Upper lobe of left lung (tissue), 6 donors: ENCODE measurements at places on chromosomes 1 and 21. TPM values are rescaled to one million over a fixed set of nuclear protein-coding genes. Genes with fewer than 3 reads are reported as not detected.

RBBP4 gene
- 150 TPM for total RNA-seq

LORICRIN gene
- not detected for total RNA-seq

CHI3L2 gene
- total RNA-seq = 13.2 TPM

PROK1 gene
- not detected for total RNA-seq

ITGB2 gene
- 370 TPM for total RNA-seq

ERICH3 gene
- 0.23 TPM for total RNA-seq

PTGER3 gene
- 0.98 TPM for total RNA-seq

CATSPERE gene
- total RNA-seq = 0.91 TPM

EXO1 gene
- 2.0 TPM for total RNA-seq

NUCKS1 gene
- total RNA-seq = 182 TPM

GRCh38 chr1:206446688-206447421, 23.4 kb upstream of the IKBKE start:
- no peak overlapping the region for H3K27ac ChIP-seq
- no peak overlapping the region for H3K4me3 ChIP-seq
- H3K4me1 ChIP-seq = no peaks in the 10 kb centered on the region
- H3K27me3 ChIP-seq = no peaks in the 10 kb centered on the region
- no peak for DNase-seq

- H3K27me3 ChIP-seq = no peaks in the 10 kb centered on the region
- H3K4me3 ChIP-seq = no peak overlapping the region
- H3K27ac ChIP-seq = no peak overlapping the region
- H3K36me3 ChIP-seq = no peaks in the 10 kb centered on the region
Observed at GRCh38 chr1:209823143-209824041, 4.4 kb upstream of the UTP25 start.

GRCh38 chr1:228284521-228284920, 76.7 kb downstream of the OBSCN start:
- no peaks in the 10 kb centered on the region for H3K36me3 ChIP-seq
- no peak overlapping the region for H3K4me3 ChIP-seq
- DNase-seq = no peak
- no peaks in the 10 kb centered on the region for H3K27me3 ChIP-seq
- H3K4me1 ChIP-seq = no peaks in the 10 kb centered on the region
- no peak overlapping the region for H3K27ac ChIP-seq

- H3K4me3 ChIP-seq = no peak overlapping the region
- no peak for DNase-seq
- peaks cover 36% of the 10 kb centered on the region for H3K4me1 ChIP-seq
- no peaks in the 10 kb centered on the region for H3K36me3 ChIP-seq
- H3K27me3 ChIP-seq = no peaks in the 10 kb centered on the region
Observed at GRCh38 chr1:109796484-109797302, 33.0 kb upstream of the EPS8L3 start.

GRCh38 chr1:202010180-202011015, at the start of gene ELF3:
Gene ELF3, plus strand, starts transcription at chr1:202010587. Its CDS starts 550 bp downstream, at chr1:202011137.
- H3K36me3 ChIP-seq = peaks cover 9% of the 10 kb centered on the region
- peak; percentile 82 for DNase-seq
- peaks cover 19% of the 10 kb centered on the region for H3K4me1 ChIP-seq
- H3K4me3 ChIP-seq = peak within 1 kb of the TSS; percentile 50
- peak within 1 kb of the TSS; percentile 79 for H3K27ac ChIP-seq

GRCh38 chr1:21332554-21333311, 42.5 kb upstream of the ECE1 start:
- no peaks in the 10 kb centered on the region for H3K27me3 ChIP-seq
- H3K4me1 ChIP-seq = peaks cover 54% of the 10 kb centered on the region
- peak overlapping the region; percentile 82 for H3K27ac ChIP-seq
- no peak for DNase-seq
- no peak overlapping the region for H3K4me3 ChIP-seq

DNA sequence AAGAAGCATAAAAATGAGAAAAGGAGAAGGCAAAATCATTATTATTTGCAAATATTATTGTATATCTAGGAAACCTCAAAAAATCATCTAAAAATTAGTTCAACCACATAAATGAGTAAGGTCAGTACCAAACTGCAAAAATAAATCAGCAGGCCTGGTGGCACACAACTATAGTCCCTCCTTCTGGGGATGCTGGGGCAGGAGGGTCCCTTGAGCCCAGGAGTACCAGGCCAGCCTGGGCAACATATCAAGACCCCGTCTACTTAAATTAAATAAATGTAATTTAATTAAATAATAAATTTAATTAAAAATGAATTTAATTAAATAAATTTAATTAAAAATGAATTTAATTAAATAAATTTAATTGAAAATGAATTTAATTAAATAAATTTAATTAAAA, 40.3 kb upstream of the TRIM67 start:
- no peak for DNase-seq
- no peak overlapping the region for H3K4me3 ChIP-seq
- H3K27ac ChIP-seq = no peak overlapping the region

GRCh38 chr1:64537942-64538341, 68.0 kb downstream of the CACHD1 start:
- H3K27me3 ChIP-seq = no peaks in the 10 kb centered on the region
- peak overlapping the region; percentile 6 for H3K27ac ChIP-seq
- no peak for DNase-seq

DNA sequence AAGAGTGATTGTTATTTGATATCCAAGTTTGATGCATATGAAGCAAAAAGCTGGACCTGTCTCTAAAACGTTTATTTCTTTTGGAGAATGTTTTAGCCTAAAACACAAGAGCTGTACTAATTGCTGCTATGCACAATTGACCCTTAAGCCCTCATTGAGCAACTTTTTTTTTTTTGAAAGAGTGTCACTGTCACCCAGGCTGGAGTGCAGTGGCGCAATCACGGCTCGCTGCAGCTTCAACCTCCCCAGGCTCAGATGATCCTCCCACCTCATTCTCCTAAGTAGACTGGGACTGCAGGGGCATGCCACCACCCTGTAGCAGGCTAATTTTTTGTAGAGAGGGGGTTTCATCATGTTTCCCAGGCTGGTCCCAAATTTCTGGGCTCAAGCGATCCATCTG, 129.1 kb downstream of the PIK3R3 start:
- no peak overlapping the region for H3K4me3 ChIP-seq
- DNase-seq = peak; percentile 60
- H3K27me3 ChIP-seq = no peaks in the 10 kb centered on the region
- peaks cover 8% of the 10 kb centered on the region for H3K4me1 ChIP-seq
- peaks cover under 1% of the 10 kb centered on the region for H3K36me3 ChIP-seq

DNA sequence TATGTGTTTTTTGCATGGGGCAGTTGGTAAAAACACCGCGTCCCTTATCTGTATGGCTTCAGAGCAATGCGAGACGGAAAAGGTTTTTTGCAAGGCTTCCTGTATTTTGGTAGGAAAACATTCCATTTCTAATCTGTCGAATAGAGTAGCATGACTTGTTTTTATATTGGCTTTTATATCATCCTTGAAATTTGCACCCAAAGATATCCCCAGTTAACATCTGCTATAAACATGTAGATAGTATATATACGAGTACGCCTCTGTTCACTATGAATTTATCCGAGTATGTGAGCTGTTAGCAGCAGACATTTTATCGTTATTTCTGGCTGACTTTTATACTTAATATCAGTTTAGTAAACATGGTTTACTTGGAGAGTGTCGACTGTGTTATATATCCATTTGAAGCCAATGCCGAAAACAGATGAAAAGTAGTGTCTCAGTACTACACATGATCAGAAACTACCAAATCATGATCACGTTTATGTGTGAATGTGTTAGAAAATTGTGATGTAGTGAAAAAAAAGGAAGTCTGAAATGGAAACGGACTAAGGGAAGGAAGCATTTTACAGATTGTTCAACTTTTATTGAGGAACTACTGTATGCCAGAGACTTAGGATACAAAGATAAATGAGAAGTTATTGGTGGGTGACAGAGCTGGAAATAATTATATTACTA, 1.0 kb downstream of the LEPR start:
- H3K4me1 ChIP-seq = peaks cover 40% of the 10 kb centered on the region
- no peaks in the 10 kb centered on the region for H3K27me3 ChIP-seq
- H3K4me3 ChIP-seq = peak overlapping the region; percentile 78
- H3K27ac ChIP-seq = peak overlapping the region; percentile 98

DNA sequence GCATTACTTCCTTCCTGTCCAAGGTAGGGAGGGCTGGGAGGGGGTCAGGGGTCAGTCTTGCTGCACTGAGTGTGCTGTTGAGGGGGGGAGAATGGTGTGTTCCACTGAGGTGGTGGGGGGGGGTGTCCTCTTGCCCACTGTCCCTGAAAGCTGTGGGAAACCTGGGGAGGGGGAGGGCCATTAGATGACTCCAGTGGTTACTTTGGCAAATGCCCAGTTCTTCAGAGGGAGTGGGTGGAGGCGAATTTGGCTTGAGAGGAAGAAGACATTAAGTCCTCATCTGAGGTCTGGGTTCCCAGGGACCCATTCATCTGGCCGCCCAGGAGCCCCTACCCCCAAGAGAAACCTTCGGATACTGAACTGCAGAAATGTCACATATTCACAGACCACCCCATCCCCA, 36.2 kb downstream of the MEF2D start:
- DNase-seq = no peak
- H3K27me3 ChIP-seq = no peaks in the 10 kb centered on the region
- peaks cover 38% of the 10 kb centered on the region for H3K36me3 ChIP-seq
- no peak overlapping the region for H3K4me3 ChIP-seq

DNA sequence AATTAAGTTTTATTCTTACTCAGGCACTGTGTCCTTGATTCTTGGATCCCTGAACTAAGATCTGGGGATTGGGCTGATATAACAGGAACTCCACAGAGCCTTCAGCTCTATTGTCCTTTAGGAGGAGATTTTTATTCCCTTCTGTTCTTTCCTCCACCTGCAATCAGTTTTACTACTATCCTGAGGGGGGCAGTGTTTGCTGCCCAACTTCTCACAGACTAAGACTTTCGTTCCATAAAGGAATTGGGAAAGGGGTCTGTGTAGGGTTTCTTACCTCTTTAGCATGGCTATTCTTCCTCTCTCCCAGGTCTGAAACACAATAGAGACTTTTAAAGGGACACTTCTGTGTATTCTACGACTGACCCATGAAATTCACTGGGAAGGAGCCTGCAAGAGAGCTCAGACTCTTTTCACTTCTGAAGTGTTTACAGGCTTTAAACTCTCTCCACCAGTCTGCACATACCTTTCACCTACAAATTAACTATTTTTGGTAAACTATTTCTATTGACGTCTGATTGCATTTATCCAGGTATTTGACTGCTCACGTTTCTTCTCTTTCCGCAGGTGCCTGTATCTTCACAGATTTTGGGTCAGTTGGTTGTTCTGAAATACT, 103.3 kb upstream of the DEPDC1 start:
- H3K36me3 ChIP-seq = no peaks in the 10 kb centered on the region
- no peaks in the 10 kb centered on the region for H3K4me1 ChIP-seq
- no peak overlapping the region for H3K4me3 ChIP-seq
- H3K27ac ChIP-seq = no peak overlapping the region

GRCh38 chr1:2001773-2002411, 1.7 kb downstream of the CFAP74 start:
- peak; percentile 49 for DNase-seq
- H3K4me3 ChIP-seq = no peak overlapping the region
- no peaks in the 10 kb centered on the region for H3K36me3 ChIP-seq
- peaks cover 11% of the 10 kb centered on the region for H3K27me3 ChIP-seq

- no peaks in the 10 kb centered on the region for H3K4me1 ChIP-seq
- H3K36me3 ChIP-seq = no peaks in the 10 kb centered on the region
- no peak overlapping the region for H3K27ac ChIP-seq
- no peak for DNase-seq
- no peaks in the 10 kb centered on the region for H3K27me3 ChIP-seq
Observed at GRCh38 chr1:72432645-72433267, 150.4 kb upstream of the NEGR1 start.
